T-helper 2 cell (primary cell): ENCODE measurements at places on chromosomes 6 and 20.

DNA sequence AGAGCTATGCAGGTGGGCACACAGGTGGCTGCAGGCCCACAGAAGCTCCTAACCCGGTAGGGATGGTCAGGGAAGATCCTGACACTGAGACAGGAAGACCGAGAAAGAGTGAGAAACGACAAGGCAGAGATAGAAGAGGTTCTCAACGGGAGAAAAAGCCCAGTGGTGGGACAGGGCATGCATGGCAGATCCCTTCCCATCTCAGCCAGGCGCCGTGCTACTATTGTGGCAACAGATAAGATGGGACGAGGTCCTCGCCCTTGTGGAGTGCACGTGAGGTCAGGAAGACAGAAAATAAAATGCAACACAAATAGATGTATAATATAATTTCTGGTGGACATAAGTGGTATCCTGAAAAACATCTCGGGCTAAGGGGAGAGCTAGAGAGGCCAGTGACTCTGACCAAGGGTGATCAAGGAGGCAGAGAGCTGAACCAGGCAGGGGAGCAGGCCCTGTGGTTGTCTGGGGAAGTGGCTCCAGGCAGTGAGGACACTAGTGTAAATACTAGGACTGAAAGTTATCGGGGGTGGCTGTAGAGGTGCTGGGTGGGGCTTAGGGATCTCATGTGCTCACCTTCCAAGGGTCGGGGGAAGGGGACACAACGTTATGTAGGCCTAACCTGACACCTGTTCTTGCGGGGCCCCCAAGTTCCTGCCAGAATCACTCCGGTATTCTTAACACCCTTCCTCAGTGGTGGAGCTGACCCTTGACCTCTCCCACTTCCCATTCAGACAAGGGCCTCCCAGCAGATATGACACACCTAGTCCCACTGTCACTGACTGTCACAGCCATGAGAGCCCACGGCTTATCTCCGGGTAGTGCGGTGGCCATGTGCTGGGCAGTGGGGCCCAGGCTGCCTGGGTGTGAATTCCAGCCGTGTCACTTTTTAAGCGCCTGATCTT is 1.0 kb downstream of the SRXN1 start:
- DNase-seq, result no peak

GRCh38 chr6:10146715-10147451 is 268.0 kb downstream of the TFAP2A start:
- no peak for DNase-seq

DNA sequence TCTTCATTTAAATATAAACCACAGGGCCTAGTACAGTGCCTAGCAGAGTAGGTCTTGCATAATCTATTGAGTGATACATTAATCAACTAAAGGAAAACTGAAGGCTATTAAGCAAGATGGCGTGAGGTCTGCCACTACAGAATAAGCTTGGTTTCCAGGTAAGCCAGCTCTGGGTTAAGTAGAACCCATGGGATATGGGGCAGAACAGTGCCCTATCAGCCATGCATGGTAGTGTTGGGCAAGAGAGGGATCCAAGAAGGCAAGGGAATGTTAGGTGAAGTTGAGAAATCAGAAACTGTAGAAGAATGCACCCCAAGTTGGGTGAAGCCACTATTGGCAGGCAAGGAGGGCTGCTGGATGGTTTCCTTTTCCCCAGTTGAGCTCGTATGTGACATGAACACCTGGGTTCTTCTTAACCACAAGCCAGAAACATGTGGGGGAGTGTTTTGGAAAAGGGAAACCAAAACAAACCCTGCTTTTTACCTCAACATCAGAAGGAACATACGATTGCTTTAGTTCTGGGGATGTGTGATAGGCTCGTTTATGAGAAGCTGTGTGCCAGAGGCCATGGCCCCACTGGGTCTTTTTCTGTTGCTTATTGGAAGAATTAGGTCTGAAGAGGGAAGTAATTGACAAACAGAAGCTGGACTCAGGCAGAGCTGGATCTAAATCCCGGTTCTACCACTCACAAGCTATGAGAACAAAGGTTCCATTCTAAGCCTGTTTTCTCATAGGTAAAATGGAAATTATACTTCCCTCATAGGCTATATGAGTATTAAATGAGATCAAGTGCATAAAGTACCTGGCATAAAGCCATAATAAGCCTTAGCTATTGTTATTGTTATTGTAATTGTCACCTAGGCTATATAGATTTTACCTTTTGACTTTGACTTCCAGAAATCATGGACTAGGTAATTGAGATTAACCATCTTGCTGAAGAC is 33.5 kb downstream of the NEDD9 start:
- DNase-seq, result no peak

DNA sequence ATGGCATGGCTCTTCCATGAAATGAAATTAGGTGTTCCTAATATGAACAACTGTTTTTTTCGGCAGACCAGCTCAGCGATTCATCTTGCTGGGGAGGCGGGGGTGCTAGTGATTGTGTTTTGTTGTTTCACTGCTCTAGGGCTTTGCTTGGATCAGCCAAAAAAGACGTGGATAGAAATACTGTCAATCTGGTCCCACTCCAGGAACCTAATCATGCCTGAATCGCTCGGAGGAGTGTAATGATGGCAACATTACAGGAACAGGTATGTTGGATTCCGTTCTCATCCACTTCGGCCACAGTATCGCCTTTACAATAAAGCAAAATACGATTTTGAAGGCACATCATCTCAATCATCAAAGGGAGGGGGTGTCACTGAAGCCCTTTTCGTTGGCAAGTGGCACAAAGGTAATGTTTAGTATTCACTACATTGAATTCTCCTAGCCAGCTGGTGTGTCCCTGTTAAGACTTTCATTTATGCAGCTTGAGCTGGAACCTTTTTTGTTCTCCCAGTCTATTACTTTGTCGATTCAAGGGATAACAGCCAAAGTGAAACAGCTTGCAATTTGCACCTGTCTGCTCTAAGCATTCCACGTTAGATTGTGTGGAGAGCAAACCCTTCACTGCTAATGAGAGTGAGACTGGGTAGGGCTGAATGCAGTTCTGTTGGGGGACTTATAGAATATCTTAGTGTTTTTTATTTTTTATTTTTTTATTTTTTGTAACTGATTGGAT is 477.7 kb downstream of the TFAP2A start:
- DNase-seq, result no peak

- no peak for DNase-seq
Observed at GRCh38 chr6:14626556-14626955, 509.0 kb downstream of the CD83 start.

GRCh38 chr6:42300701-42301100 is 83.0 kb upstream of the MRPS10 start:
- no peak for DNase-seq

DNA sequence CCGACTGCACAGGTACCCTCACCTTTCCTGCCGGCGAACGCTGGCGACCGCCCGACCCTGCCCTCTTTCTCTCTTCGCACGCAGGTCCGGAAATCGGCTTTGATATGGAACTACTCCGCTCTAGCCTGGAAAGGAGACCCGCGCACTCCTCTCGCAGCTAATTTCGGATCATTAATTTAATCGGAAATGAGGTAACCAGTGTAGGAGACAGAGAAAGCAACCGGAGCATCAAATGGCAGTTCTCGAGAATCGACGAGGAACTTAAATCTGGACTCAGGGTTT is 949 bp upstream of the ATXN1 start:
- no peak for DNase-seq

GRCh38 chr6:36227379-36228228 is 31.1 kb downstream of the BRPF3 start:
- DNase-seq, result no peak
